Mesothelial cell of epicardium (in vitro differentiated cells): ENCODE measurements at places on chromosomes 3 and 15. TPM values are rescaled to one million over a fixed set of nuclear protein-coding genes. Genes with fewer than 3 reads are reported as not detected.

PARL gene
- 47.8 to 57.4 TPM (median 50.5 TPM) in 3 replicates for total RNA-seq

TEX9 gene
- total RNA-seq, result 21.0 to 23.4 TPM (median 22.8 TPM) in 3 replicates

RUVBL1 gene
- 37.8 to 40.6 TPM (median 38.6 TPM) in 3 replicates for total RNA-seq

DNA sequence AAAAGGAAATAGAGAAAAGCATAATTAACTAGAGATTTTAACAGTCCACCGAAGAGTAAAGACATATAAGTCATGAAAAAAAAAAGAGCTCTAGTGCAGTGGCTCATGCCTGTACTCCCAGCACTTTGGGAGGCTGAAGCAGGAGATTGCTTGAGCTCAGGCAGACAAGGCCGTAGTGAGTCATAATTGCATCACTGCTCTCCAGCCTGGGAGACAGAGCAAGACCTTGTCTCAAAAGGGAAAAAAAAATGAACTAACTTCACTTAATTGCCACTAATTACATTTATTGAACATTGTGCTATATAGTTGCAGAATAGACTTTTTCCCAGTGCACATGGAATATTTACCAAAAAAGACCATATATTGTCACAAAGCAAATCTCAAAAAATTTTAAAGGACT is 221.8 kb downstream of the CBLB start:
- H3K4me3 ChIP-seq, result no peak overlapping the region
- no peaks in the 10 kb centered on the region for H3K27me3 ChIP-seq
- H3K27ac ChIP-seq, result no peak overlapping the region
- no peak for DNase-seq
- peaks cover 4% of the 10 kb centered on the region for H3K36me3 ChIP-seq

DNA sequence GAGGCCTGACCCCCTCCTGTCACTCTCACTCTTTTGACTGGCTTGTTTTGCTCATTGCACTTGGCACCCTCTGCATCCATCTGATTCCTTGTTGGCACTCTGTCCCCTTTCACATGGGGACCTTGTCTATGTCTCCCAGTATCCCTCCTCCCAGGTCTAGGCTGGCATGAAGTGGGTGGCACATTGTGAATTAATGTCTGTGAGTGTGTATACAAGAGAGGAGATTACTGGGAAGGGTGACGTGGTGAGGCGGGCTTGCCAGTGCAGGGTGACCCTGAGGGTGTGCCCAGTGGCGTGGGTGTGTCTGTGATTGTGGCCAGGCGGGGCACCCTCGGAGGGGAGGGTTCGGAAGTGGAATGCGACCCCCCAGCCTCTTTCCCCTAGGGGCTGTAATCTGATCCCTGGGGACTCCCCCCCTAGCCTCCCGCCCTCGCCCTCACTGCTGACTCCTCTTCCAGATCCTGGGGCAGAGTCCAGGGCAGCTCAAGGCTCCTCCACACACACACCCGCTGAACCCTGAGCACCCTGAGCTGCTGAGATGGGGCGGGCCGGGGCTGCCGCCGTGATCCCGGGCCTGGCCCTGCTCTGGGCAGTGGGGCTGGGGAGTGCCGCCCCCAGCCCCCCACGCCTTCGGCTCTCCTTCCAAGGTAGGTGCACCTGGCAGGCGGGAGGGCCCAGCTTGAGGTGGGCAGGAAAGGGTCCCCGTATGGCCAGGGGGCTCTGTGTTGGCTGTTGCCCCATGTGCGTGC is at the start of gene SEMA3B:
SEMA3B (plus strand) TSS at position 445 of the 749 bp plus-strand sequence; CDS start at position 539, 94 bp downstream.
- H3K27ac ChIP-seq, result peak within 1 kb of the TSS; percentile 100
- H3K27me3 ChIP-seq, result peaks cover 6% of the 10 kb centered on the region
- no peak for DNase-seq
- peaks cover 80% of the 10 kb centered on the region for H3K4me1 ChIP-seq
- H3K4me3 ChIP-seq, result peak within 1 kb of the TSS; percentile 72
